ENCODE measurements at places on chromosomes 13 and 19. TPM values are rescaled to one million over a fixed set of nuclear protein-coding genes. Genes with fewer than 3 reads are reported as not detected.

Gene S1PR5
- 1.2 TPM for total RNA-seq

Gene ERICH6B
- not detected for total RNA-seq

Gene JAK3
- total RNA-seq, result 18.8 TPM

Gene ZNF536
- 0.34 TPM for total RNA-seq

Gene NPAS1
- total RNA-seq, result 1.0 TPM

Gene CEACAM4
- 2.1 TPM for total RNA-seq

Gene ZNF557
- 10.0 TPM for total RNA-seq

Gene PGLYRP1
- total RNA-seq, result 1.3 TPM

Gene APC2
- 0.37 TPM for total RNA-seq

Gene COL4A2
- total RNA-seq, result 414 TPM

Gene TEX29
- total RNA-seq, result 0.25 TPM

Gene SOX1
- total RNA-seq, result not detected

Gene GAPDHS
- total RNA-seq, result not detected

Gene MYBPC2
- 0.21 TPM for total RNA-seq

Gene DNAJC15
- total RNA-seq, result 20.0 TPM

Gene PRX
- total RNA-seq, result 25.6 TPM

Gene PRMT1
- 130 TPM for total RNA-seq
